ENCODE measurements at places on chromosomes 4 and X. TPM values are rescaled to one million over a fixed set of nuclear protein-coding genes. Genes with fewer than 3 reads are reported as not detected.
A peak's percentile ranks its signal among the peaks of the same experiment; 100 is the strongest.

GRCh38 chr4:82031376-82031927, 342.3 kb downstream of the HNRNPD start:
- no peak for ATAC-seq

DNA sequence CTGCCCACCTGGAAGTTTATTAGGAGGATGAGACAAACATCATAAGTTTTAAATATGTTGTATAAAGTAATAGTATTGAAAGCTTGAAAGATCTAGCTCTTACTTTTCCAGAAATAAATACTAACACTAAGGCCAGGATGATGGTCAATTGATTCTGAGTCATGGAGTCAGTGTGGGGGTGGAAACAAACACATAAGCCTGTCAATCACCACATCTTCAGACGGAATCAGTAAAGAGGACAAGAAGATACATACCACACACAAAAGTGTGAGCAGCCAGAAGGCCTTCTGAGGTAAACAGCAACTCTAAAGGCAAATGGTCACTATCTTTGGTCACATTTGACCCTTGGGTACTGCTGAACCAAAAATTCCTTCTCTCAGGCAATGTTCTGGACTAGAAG, 365.0 kb upstream of the RASGEF1B start:
- ATAC-seq, result no peak

The NR3C2 gene
- total RNA-seq, result 0.46 TPM

GRCh38 chrX:22577181-22577580, 304.5 kb downstream of the CBLL2 start:
- ATAC-seq, result no peak

GRCh38 chr4:150315691-150316090, 237.4 kb downstream of the DCLK2 start:
- ATAC-seq, result no peak

DNA sequence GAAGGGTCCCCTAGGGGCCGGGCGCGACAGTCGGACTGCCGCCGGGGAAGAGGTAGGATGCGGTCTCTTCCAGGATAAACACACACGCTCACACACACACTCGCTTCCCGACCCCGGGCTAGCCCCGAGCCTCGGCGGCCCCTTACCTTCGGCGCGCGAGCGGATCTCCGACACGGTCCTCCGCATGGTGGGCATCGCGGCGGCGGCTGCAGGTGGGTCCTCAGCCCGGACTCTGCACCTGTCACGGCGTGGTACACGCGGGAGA, 294 bp downstream of the ATP8A1 start:
- no peak for ATAC-seq

GRCh38 chr4:13534344-13535063, 9.8 kb downstream of the NKX3-2 start:
- ATAC-seq, result no peak

- ATAC-seq, result no peak
Observed at GRCh38 chr4:35175487-35175886, 1068.8 kb downstream of the ARAP2 start.

GRCh38 chrX:46686003-46686645, 72.8 kb downstream of the SLC9A7 start:
- ATAC-seq, result peak; percentile 75

GRCh38 chrX:110402091-110402849, 43.6 kb downstream of the RTL9 start:
- ATAC-seq, result peak; percentile 52

- ATAC-seq, result no peak
Observed at GRCh38 chrX:63930140-63930539, 145.1 kb upstream of the ARHGEF9 start.

- no peak for ATAC-seq
Observed at GRCh38 chr4:94678896-94679295, 78.9 kb upstream of the BMPR1B start.

DNA sequence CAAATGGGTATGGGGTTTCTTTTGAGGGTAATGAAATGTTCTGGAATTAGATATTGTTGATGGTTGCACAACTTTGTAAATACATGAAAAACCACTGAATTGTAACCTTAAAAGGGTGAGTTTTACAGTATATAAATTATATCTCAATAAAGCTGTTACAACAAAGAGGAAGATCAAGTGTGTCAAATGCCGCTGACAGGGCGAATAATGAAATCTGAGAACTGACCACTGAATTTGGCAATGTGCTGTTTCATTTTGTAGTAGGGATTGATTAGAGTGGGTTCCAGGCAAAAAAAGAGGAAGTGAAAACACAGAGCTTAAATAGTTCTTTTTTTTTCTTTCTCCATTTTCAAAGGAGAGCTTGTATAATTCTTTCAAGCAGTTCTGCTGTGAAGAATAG, 161.1 kb upstream of the NAP1L5 start:
- no peak for ATAC-seq

GRCh38 chr4:11724731-11725130, 296.0 kb upstream of the HS3ST1 start:
- no peak for ATAC-seq

The FAT4 gene
- 8.0 TPM for total RNA-seq

GRCh38 chr4:46329118-46329976, 60.6 kb downstream of the GABRA2 start:
- peak; percentile 76 for ATAC-seq

The TMEM47 gene
- total RNA-seq, result 15.9 TPM

The CHST7 gene
- 1.8 TPM for total RNA-seq

- ATAC-seq, result no peak
Observed at GRCh38 chr4:54006755-54007154, 57.6 kb downstream of the CHIC2 start.

The MAGEB2 gene
- total RNA-seq, result not detected

DNA sequence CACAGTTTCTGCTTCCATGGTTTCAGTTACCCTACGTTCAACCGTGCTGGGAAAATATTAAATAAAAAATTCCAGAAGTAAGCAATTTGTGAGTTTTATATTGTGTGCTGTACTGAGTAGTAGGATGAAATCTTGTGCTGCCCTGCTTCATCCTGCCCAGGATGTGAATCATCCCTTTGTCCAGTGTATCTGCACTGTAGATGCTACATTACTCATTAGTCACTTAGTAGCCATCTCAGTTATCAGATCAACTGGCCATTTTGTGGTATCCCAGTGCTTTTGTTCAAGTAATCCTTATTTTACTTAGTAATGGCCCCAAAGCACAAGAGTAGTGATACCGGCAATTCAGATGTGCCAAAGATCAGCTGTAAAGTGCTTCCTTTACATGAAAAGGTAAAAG, 97.9 kb downstream of the COX18 start:
- no peak for ATAC-seq

The ZDHHC15 gene
- total RNA-seq, result 0.54 TPM

- ATAC-seq, result no peak
Observed at GRCh38 chr4:8560265-8561047, 19.7 kb upstream of the GPR78 start.

- peak; percentile 43 for ATAC-seq
Observed at GRCh38 chr4:1154523-1155182, 17.7 kb downstream of the SPON2 start.

- no peak for ATAC-seq
Observed at GRCh38 chr4:89021062-89021461, 35.9 kb downstream of the FAM13A start.

- ATAC-seq, result no peak
Observed at GRCh38 chr4:64774626-64775025, 365.4 kb upstream of the TECRL start.

DNA sequence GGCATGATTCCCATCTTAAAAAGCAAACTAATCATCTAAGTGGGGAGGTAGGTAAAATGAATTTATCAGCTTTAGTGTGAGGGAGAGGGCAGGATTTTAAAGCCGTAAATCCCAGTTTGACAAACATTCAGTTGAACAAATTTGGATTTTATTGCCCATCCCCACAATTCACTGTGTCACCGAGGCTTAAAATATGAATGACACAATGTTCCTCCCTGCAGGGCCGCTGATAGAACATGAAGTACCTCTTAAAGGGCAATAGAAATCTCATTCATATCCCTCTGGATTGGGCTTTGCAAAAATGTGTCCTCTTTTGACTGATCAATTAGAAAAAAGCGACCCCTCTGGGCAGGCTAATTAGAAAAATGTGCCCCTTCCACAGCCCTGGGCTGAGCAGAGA, 45.5 kb upstream of the SMAD1 start:
- peak; percentile 52 for ATAC-seq

Measured in motor neuron (in vitro differentiated cells).